ENCODE measurements at places on chromosomes 7 and 10.

- DNase-seq: no peak
Observed at GRCh38 chr10:104127411-104127810, 5.4 kb downstream of the SFR1 start.

DNA sequence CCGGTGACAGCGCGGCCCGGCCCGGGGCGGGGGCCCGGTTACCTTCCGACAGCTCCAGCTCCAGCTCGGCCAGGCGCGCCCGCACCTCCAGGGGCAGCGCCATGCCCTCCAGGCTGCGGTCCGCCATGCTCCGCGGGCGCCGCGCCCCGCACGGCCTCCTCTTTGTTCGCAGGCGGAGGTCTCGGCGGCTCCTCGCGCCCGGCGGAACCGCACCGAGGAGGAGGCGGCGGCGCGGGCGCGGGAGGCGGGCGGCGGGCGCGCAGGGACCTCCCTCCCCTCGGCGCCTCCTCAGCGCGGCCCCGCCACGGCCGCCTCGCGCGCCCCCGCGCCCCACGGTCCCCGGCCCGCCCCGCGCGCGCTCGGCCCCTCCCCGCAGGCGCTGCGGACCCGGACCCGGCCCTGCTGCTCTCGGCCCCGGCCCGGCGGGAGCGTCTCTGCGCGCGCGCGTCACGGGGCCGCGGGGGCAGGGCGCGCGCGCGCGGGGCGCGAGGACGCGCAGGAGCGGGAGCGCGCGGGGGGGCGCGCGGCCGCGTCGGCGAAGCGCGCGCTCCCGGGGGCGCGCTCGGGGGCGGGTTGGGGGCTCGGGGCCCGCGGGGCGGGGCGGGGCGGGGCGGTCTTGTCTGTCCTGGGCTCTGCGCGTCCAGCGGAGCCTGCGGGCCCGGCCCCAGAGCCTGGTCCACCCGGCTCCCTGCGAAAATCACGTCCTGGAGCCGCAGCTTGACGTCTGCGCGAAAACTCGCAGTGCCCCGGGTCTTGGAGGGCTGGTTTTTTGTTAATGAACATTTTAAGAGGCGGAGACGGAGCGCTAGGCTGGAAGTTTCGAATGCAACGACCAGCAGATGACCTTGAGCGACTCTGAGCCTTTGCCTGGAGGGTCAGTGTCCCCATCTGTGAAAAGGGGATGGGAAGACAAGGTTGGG, at the start of gene DIP2C:
TSS of gene DIP2C (minus strand) at position 217 of the 920 bp plus-strand sequence. CDS start at position 127, 90 bp downstream.
- DNase-seq: no peak

DNA sequence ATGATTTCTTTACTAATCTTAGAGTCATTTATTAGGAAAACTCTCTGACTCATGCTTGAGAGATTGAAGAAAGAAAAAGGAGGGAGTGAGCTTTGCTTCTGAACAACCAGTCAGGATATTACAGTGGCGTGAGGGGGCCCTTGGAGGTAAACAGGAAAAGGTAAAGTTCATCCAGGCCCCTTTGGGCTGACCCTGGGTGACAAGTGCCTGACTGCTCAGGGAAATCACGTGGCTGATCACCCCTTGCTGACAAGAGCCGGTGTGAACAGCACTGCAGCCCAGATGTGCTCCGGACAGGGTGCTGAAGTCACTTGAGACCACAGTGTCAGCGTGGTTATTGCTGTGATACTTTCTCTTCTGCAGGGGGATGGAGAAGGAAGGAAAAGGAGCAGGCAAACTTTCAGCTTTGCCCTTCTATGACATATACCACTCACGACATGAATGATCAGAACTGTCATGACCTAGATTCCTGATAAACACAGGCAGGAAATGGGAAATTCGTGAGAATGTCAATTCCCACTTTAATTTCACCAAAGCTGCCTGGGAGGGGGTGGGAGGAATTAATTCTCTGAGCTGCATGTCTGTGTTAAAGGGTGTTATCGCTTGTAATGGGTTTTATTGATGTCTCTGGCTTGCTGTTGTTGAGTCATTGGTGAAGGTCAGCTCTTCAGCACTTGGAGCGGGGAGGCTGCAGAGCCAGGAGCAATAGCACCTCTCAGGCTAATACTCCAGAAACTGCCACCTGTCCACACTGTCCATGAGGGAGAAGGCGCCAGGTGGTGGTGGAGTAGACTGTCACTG, 139.8 kb upstream of the AOAH start:
- peak; percentile 23 for DNase-seq

- DNase-seq: no peak
Observed at GRCh38 chr10:47050618-47051455, 139.6 kb downstream of the PTPN20 start.

GRCh38 chr10:4053940-4054339, 268.9 kb upstream of the KLF6 start:
- DNase-seq: no peak
